ENCODE measurements at places on chromosomes 12 and 14.
A peak's percentile ranks its signal among the peaks of the same experiment; 100 is the strongest.

- DNase-seq = no peak
Measured at GRCh38 chr14:53391631-53392285, 238.6 kb upstream of the DDHD1 start.

DNA sequence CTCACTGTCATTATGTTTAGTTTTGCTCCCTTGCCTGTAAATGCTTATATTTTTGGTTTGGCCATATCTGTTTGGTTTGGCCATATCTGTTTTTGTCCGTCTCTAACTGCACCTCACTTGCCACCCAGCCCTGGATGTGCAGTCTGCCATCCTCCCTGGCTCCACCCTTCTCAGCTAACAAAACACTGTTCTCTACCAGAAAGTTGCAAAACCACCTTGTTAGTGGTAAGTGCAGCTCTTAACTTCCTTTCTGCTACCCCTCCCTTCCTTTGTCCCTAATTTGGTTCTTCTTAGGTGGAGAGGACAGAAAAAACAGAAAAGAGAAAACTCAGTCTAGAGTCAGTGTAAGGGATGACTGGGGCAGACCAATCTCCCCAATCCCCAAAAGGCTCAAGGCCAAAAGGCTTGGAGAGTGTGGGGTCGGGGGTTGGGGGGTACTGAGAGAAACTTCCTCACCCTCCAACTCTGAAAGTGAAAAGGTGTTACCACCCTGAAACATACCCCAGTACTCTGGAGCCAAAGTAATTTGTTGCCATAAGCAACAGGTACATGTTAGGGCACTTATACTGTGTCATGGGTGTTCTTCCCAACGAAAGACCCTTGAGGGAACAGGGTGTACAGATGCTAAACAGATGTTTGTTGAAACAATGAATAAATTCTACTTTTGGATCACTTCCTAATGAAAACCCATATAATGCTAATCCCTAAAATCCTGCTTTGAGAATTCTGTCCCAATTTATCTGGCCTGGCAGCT lies 5.0 kb downstream of the BIN2 start:
- no peak for DNase-seq

- peak; percentile 66 for DNase-seq
Measured at GRCh38 chr12:45268672-45269411, 52.9 kb downstream of the ANO6 start.

DNA sequence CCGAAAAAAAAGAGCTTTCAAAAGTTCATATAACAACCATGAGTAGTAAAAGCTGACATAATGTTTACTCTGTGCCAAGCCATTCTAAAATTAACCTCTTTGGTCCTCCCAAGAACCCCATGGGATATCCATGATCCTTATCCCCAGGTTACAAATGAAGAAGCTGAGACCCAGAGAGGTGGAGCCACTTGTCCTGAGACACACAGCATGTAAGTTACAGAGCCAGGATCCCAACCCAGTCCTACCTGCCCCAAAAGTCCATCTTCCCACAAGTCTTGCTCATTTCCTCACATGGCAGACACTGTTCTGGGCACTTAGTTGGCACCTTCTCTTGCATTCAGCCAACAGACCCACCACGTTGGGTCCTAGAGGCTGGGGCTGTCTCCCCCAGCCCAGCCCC lies 37.1 kb downstream of the TRPV4 start:
- DNase-seq = no peak

DNA sequence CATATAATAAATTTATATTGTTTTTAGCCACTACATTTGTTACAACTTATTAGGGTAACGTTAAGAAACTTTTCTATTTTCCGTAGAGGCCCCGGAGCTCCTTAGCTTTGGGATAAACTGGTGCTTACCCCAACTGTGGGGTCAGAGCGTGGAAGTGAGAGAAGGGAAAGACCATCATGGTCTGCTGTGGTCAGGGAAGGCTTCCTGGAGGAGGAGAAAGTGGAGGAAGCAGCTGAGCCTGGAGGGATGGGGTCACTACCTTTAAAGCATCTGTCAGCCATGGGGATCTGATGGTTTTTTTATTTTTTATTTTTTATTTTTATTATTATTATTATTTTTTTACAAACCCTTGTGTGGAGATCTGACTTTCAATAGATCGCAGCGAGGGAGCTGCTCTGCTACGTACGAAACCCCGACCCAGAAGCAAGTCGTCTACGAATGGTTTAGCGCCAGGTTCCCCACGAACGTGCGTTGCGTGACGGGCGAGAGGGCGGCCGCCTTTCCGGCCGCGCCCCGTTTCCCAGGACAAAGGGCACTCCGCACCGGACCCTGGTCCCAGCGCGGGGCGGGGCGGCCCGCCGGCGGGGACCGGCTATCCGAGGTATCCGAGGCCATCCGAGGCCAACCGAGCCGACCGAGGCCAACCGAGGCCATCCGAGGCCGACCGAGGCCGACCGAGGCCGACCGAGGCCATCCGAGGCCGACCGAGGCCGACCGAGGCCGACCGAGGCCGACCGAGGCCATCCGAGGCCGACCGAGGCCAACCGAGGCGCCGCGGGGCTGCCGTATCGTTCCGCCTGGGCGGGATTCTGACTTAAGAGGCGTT lies 1101.2 kb upstream of the TMEM132C start:
- DNase-seq = peak; percentile 64

DNA sequence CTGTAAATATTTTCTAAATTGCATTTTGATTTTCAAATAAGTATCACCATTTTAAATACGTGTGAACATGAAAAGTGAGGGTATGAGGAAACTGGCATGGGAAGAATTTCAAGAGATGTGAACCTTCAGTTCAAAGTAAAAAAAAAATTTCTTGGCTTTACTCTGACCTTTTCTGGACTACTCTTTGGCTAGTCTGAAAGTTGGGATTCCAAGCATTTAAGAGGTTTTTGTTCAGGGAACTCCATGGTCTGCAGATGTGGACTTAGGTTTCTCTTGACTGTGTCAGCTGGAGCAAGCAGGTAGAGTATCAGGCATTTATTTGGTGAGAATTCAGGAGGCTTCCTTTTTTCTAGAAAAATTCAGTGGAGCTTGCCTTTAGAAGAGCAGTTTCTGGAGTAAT lies 311.6 kb downstream of the LRIG3 start:
- DNase-seq = no peak

DNA sequence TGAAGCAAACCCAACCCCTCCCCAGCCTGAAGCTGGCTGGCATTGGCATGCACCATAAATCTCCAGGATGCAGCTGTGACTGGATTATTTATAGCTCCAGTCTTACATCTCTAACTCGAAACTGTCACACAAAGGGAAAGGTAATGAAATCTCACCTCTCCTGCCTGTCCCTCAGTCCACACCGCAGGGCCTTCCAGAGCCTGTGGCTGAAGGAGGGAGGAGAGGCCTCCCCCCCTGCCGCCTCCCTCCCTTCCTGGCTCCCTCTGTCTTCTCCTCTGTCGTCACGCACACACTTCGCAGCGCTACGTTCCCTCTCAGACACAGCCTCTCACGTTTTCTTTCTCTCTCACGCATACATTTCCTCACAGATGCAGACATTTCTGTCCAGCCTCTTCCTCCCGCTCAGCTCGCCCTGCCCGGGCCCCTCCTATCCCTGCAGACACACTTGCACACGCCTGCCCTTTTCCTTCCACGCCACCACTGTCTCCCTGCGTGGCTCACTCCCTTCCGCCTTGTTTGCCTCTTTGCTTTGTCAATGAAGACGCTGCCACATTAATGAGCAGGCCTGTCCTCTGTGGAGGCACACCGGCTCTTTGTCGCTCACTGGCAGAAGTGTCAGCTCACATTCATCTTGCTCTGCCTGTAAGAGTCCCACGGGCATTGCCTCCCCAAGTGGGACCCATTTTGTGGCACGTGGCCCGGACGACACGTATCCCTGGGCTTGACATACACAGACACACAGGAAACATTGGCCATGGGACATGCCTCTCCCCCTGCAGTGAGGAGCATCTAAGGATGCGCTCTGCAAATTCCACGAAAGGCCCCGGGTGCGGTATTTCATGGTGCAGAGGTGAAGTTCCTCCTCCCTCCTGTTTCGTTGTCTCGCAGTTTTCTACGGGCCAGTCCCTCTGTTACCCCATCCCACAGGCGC lies 27.9 kb downstream of the IRF2BPL start:
- DNase-seq = peak; percentile 61

DNA sequence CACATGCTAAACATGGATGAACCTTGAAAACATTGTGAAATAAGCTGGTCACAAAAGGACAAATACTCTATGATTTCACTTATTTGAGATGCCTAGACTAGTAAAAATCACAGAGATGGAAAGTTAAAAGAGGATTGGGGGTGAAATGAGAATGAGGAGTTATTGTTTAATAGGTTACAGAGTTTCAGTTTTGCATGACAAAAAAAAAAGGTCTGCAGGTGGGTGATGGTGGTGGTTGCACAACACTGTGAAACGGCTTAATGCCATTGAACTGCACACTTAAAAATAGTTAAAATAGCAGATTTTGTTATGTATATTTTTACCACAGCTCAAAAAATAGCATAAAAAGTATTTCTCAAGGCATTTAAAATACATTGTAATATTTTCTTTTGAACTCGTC lies 151.9 kb upstream of the NRXN3 start:
- no peak for DNase-seq

DNA sequence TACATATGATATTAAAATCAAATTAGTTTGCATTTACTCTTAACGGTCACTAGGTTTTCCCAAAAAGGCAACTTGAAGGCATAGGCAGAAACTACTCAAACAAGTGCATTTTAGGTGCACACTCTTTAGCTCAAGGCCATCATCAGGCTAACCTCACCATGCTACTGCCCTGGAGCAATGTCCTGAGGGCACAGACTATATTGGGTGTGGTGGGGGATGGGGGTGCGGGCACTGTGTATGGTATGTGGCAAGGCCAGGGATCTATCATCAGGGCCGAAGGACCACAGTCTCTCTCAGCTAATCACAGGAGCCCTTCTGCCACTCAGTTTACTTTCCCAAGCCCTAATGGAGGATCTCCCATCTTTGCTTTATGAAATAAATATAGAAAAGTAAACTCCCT lies 51.9 kb downstream of the SH2B3 start:
- DNase-seq = no peak

DNA sequence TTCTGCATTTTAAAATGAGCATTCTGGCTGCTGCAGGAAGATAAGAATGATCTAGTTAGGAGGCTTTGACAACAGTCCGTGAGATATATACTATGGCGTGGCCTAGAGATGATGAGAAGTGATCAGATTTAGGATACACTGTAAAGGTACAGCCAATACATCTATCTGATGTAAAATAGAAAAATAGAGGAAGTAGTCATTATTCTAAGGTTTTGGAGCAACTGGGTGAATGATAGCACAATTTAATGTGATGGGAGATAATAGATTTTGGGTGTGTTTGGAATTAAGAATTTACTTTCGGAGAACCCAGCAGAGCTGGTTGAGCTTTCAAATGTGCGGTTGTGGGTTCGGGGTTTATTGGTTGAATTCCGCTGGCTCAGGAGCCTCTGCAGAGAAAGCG lies at the start of gene ANP32D:
ANP32D (plus strand) TSS at position 301 of the 400 bp plus-strand sequence. CDS start 106 bp downstream, outside the sequence.
- DNase-seq = no peak

- no peak for DNase-seq
Measured at GRCh38 chr12:84732828-84733340, 179.7 kb downstream of the SLC6A15 start.

DNA sequence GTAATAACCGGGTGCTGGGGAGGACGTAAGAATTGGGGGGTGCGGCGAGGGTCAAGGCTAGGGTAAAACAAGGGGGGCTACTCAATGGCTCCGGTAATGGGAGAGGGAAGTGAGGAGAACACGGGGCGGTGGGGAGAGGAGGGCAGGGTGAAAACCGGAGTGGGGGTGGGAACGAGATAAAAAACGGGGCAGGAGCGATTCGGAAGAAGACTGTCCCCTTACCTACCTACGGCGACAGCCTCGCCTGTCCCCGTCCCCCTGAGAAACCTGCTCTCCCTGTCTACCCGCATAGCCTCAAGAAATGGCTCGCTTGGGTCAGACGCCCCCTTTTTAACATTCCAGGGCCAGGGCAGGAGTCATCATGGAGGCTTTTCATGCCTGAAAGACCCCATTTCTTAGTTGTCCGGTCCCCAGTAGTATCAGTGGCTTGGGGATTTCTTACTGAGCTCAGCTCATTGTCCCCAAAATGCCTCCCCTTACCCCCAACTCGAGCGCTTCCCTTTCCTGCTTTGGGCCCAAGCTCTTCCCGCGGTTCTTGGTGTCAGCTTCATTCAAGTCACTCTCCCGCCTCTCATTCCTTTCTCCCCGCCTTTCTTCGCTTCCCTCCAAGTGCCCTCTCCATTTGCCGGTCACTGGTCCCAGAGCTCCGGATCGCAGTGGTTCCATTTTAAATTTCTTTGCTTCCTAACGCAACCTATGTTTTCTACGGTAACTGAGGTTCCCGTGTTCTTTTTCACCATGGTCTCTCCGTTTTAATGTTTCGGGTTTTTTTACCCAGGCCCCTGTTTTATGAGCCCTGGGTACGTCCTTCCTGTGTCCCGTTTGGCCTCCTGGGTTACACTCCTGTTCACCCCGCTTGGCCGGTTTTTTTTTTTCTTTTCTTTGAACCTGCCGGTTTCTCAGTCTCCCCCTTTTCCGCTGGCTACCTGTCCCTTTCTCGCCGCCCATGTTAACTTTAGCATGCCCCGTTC lies 1.2 kb upstream of the WSB2 start:
- no peak for DNase-seq

Measured in GM04504 (cell line).